ENCODE measurements at places on chromosomes 11 and 22.

DNA sequence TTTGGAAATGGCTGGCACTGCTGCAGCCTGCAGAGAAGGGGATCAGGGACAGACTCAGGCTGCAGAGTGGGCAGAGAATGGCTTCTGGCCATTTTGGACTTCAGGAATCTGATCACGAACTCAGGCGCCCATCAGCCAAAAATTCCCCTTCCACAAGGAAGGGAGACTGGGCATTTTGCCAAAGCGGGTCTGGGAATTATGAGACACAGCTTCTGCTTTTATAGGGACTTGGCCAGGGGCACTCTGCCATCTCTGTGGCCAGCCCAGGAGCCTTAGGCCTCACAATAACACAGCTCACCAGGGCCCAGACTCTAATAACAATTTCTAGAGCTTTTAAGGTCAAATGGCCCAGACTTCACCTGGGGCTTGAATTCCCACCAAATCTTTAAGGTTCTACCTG is 74.7 kb downstream of the CHST1 start:
- no peak for DNase-seq

DNA sequence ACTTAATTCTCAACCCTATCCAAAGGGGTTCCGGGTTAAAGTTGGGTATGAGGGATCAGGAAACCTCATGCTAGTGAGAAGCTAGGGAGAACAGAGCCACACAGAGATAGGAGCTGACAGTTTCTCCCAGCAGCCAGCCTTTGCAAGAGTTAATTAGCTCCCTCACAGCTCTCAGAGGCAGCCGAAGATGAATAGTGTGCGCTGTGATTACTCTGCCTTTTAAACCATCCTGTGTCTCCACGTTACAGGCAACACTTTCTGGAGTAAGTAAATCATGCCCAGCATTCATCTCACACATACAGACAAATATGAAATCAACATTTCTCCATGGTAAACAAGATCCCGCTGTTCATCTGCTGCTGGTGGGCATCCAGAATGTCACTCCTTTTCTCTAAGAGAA is 429.6 kb downstream of the INSC start:
- no peak for DNase-seq

- no peak for DNase-seq
These were observed 123.6 kb upstream of the MTNR1B start for GRCh38 chr11:92845805-92846204.

GRCh38 chr11:81071606-81072005 is 1630.8 kb upstream of the TENM4 start:
- DNase-seq, result no peak
